Panc1 (cell line): ENCODE measurements at places on chromosomes 11 and 22. TPM values are rescaled to one million over a fixed set of nuclear protein-coding genes. Genes with fewer than 3 reads are reported as not detected.

DEPDC7 gene
- 7.5 TPM for total RNA-seq

GRCh38 chr22:21650823-21651520 lies 8.9 kb downstream of the SDF2L1 start:
- no peak for DNase-seq

GRCh38 chr11:119478711-119479285 lies 55.8 kb upstream of the THY1 start:
- no peak for DNase-seq

- no peak for DNase-seq
Measured at GRCh38 chr11:20061776-20062175, 98.5 kb downstream of the DBX1 start.
